ENCODE measurements at places on chromosomes 3 and 15.

GRCh38 chr15:101068523-101068960 lies 149.4 kb downstream of the LRRK1 start:
- DNase-seq = no peak

GRCh38 chr3:188309437-188310269 lies 155.7 kb downstream of the LPP start:
- no peak for DNase-seq

DNA sequence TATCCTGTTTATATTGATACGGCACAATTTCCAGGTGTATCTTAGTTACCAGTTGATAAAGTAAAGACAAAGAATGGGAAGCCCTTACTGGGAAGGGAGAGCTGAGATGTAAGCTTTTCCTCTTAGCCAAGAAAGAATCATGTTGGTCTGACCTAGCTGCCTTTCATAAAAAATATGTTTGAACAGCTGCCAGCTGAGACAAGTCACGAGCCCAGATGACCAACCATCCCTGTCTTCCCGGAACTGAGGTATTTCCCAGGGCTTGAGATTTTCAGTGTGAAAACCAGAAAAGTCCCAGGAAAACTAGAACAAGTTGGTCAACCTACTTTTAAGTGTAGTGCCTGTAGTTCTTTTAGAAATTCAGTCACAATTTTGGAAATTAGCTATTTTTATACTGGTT lies 3.6 kb upstream of the MYH15 start:
- no peak for DNase-seq

GRCh38 chr3:154926721-154927120 lies 153.4 kb upstream of the MME start:
- DNase-seq = no peak

DNA sequence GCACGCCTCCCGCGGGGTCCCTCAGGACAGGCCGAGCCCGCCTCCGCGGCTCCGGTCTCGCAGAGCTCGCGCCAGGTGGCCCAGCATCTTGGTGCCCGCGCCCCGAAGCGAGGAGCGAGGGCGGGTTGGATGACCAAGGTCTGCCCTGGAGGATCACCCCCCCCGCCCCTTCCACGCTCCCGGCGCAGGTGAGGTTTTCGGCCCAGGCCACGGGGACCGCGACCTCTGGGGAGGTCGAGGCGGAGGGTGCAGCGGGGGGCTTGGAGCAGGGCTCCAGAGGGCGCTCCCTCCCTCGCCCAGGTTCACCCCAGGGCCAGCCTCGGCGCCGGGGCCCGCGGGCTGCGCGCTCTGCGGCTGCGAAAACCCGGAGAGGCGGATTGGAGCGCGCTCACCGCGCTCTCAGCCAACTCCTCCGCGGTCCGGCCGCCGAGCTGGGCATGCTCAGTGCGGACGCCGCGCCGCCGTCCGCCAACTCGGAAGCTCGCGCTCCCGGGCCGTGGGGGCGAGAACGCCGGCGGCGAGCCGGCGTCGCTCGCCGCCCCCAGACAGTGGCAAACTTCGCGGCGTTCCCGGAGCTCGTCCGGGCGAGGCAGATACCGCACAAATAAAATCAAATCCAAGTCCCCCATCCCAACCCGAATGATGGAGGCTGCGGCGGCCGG lies at the start of gene MED12L:
Gene MED12L, plus strand, starts transcription at position 438 of the 662 bp plus-strand sequence. CDS start 1,263 bp downstream, outside the sequence.
- DNase-seq = peak; percentile 69

- DNase-seq = no peak
These were observed 115.9 kb downstream of the VPS8 start for GRCh38 chr3:184927796-184928315.

GRCh38 chr3:170413291-170413690 lies 5.4 kb upstream of the CLDN11 start:
- no peak for DNase-seq

GRCh38 chr3:58173669-58174398 lies 36.9 kb downstream of the DNASE1L3 start:
- no peak for DNase-seq

DNA sequence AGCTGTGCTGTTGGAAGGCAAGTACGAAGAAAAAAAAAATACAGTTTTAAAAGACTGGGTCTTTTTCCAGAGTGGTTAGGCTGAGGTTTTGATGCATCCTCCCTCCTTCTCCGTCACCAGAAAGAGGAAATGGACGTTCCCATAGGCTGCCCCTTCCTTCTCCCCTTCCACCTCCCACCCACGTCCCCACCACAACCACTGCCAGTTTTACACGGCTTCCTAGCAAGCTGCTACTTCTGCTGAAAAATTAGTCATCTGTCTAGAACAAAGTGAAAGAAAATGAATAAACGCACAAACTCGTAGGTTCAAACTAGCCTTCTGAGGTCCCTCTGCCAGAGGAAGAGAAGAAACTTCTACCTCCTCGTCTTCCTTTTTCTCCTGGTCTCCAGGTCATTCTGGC lies 71.6 kb upstream of the RPL35A start:
- DNase-seq = peak; percentile 17
